ENCODE measurements at places on chromosomes 2 and 18. TPM values are rescaled to one million over a fixed set of nuclear protein-coding genes. Genes with fewer than 3 reads are reported as not detected.

DNA sequence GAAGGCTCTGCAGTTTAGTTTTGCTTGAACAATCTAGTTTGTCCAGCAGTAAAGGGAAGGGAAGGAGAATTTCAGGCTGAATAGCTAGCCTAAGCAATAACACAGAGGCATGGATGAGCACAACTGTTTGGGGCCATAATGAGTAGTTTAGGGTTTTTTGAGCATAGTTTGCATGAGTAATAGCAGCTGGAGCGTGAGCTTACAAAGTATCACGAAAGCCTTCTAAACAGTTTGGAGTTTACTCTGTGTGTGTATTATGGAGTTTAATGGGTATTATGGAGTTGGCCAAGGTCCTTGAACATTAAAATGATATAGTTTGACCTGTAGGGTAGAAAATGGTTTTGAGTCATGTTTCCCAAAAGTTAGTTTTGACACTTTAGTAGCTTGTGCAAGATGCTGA lies 782.3 kb downstream of the ERBB4 start:
- H3K4me1 ChIP-seq, result no peaks in the 10 kb centered on the region
- H3K4me3 ChIP-seq, result no peak overlapping the region
- H3K27ac ChIP-seq, result no peak overlapping the region
- DNase-seq, result no peak

GRCh38 chr2:64525317-64525613 lies 1.1 kb downstream of the AFTPH start:
- H3K4me1 ChIP-seq, result peaks cover 13% of the 10 kb centered on the region
- peak overlapping the region; percentile 94 for H3K27ac ChIP-seq
- no peak for DNase-seq
- no peaks in the 10 kb centered on the region for H3K36me3 ChIP-seq
- H3K27me3 ChIP-seq, result no peaks in the 10 kb centered on the region
- H3K4me3 ChIP-seq, result peak overlapping the region; percentile 95

DNA sequence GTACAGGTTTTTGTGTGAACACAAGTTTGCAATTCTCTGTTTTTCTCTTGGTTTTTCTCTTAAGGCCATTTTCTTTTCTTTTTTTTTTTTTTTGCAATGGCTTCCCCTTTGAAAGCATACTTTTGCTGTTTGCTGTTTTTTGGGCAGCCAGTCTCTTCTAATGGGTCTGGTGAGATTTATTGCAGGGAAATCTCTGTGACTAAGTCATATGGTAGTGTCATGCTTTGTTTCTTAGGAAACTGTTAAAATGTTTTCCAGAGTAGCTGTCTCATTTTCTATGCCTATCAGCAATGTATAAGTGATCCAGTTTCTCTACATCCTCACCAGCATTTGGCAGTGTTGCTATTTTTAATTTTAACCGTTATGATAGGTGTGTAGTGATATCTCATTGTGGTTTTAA lies 27.9 kb upstream of the CDCA7 start:
- no peak overlapping the region for H3K27ac ChIP-seq
- H3K36me3 ChIP-seq, result no peaks in the 10 kb centered on the region
- H3K4me1 ChIP-seq, result no peaks in the 10 kb centered on the region
- no peak overlapping the region for H3K4me3 ChIP-seq
- no peak for DNase-seq

DNA sequence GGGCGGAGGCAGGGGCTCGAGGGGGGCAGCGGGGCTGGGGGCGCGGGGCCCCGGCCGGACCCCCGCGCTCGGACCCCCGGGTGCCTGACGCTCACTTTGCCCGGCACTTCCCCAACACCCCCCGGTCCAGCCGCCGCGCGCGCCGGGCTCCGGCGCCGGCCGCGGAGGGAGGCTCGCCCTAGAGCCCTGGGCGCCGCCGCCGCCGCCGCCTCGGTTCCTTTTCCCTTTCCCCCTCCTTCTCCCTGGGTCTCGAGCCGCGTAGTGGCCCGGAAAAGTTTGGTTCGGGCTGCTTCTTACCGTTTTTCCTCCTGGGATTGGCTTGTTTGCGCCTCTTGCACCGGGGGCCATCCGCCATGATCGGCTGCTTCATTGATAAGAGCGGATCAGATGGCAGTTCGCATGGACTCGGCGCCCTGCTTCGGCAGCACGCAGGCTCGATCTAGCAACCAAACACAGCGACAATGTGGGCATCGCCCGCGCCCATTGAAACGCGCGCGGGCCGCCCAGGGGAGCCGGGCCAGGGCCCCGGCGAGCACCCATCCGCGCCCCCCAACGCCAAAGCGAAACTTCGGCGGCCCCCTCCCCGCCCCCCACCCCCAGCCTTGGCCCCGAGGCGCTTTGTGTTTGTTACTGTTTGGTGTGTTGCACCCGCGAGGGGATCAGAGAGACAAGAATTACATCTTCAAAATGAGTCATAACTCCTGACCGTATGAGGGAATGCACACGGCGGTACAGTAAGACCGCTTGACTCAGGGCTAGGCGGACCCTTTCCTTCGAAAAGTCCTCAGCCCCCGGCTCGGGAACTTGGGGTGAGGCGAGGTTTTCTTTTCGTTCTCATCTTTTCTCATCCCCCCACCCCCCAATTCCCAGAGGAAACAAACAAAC lies 2.7 kb downstream of the ZEB2 start:
- DNase-seq, result no peak
- H3K27ac ChIP-seq, result no peak overlapping the region

- H3K4me3 ChIP-seq, result no peak overlapping the region
- no peak overlapping the region for H3K27ac ChIP-seq
- no peaks in the 10 kb centered on the region for H3K27me3 ChIP-seq
- H3K4me1 ChIP-seq, result no peaks in the 10 kb centered on the region
- no peaks in the 10 kb centered on the region for H3K36me3 ChIP-seq
- DNase-seq, result no peak
These were observed 61.5 kb downstream of the AGAP1 start for GRCh38 chr2:235555371-235555770.

GRCh38 chr2:12106440-12107080 lies 360.1 kb downstream of the LPIN1 start:
- no peak overlapping the region for H3K4me3 ChIP-seq
- DNase-seq, result no peak
- H3K27me3 ChIP-seq, result no peaks in the 10 kb centered on the region

DNA sequence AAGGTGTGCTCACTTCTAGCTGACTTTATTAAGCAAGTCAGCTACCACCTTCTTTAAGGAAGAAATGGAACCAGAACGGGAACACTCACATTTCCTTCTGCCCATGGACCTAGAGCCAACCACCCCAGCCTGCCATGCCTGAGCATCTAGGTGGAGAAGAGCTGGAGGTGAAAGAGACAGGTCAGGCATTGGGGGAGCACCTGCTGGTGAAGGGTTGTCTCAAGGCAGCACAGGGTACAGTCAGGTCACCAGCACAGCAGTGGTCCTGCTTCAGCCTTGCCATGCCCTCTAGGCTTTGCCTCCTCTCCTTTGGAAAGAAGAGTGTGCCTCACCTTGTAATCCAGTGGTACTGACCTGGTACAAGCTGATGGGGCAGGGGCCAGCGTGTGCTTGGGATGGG lies 107.9 kb downstream of the KCNF1 start:
- peaks cover 4% of the 10 kb centered on the region for H3K27me3 ChIP-seq
- H3K36me3 ChIP-seq, result no peaks in the 10 kb centered on the region
- H3K4me3 ChIP-seq, result no peak overlapping the region
- H3K27ac ChIP-seq, result no peak overlapping the region
- no peak for DNase-seq

DNA sequence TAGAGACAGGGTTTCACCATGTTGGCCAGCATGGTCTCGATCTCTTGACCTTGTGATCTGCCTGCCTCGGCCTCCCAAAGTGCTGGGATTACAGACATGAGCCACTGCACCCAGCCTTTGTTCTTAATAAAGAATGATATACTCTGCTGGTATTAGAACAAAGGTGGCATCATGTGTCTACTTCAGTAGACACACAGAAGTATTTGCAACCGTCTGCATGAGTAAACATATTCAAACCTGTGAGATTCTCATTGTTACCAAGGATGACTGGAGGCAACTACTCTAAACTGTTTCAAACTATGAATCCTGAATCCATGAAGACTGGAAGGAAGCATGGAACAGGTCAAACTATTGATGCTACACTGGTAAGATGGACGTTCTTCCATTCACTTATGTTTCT lies 32.1 kb downstream of the MBD2 start:
- H3K36me3 ChIP-seq, result peaks cover 12% of the 10 kb centered on the region

GRCh38 chr2:206867006-206867405 lies 72.3 kb upstream of the CPO start:
- H3K4me1 ChIP-seq, result no peaks in the 10 kb centered on the region
- no peaks in the 10 kb centered on the region for H3K36me3 ChIP-seq
- no peaks in the 10 kb centered on the region for H3K27me3 ChIP-seq

DNA sequence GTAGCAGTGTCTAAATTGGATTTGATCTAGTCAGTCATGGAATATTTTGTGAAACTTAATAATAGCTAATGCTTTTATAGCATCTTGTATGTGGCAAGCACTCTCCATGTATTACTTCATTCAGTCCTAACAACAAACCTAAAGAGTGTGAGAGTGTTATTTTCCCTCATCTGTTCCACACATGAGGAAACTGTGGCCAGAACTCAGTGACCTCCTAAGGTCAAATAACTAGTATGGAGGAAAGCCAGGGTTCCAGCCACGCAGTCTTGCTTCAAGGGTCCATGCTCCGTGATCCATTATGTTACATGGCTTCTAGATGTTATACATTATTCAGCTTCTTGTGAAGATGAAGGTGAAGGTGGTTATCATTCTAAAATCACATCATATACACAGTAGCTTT lies 45.5 kb downstream of the TWSG1 start:
- no peak overlapping the region for H3K4me3 ChIP-seq
- H3K4me1 ChIP-seq, result no peaks in the 10 kb centered on the region
- DNase-seq, result no peak
- no peaks in the 10 kb centered on the region for H3K27me3 ChIP-seq

- H3K36me3 ChIP-seq, result peaks cover 3% of the 10 kb centered on the region
- H3K4me3 ChIP-seq, result no peak overlapping the region
- no peaks in the 10 kb centered on the region for H3K27me3 ChIP-seq
- peak overlapping the region; percentile 78 for H3K27ac ChIP-seq
- DNase-seq, result no peak
These were observed 24.4 kb downstream of the MBP start for GRCh38 chr18:77108001-77108692.

DNA sequence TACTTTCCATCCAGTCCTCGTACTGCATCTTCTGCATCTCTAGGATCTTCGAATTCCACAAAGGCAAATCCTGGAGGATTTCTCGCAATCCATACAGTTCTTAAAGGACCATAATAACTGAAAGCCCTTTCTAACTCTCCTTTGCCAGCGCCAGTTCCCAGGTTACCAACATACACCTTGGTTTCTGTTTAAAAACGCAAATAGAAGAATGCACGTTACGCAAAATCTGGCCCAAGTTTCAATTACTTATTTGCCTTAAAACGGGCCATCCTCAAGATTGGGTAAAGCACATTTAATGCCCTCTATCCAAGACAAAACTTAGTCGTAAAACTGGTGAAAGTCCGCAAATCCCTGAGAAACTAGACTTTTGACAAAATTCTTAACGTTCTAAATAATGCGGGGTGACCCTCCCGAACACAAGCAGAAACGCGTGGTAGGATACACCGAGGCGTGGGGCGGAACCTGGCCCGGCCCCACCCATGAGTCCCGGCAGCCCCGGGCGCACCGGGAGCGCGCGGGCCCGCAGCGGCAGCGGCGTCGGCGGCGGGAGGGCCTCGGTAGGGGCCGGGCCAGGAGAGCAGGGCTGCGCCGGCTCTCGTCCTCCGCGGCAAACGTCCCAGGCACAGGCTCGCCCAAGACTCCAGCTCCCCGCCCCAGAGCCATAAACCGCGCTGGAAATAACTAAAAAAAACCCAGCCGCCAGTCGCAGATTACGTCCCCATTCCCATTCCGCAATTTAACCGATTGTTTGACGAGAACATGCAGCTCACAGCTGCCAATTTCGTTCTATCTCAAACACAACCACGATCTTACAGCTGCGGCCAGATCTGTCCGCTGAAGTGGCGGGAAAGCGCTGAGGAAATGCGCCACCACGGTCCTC lies 910 bp downstream of the SRSF7 start:
- peak overlapping the region; percentile 97 for H3K27ac ChIP-seq
- no peaks in the 10 kb centered on the region for H3K4me1 ChIP-seq
- peaks cover 33% of the 10 kb centered on the region for H3K36me3 ChIP-seq
- no peaks in the 10 kb centered on the region for H3K27me3 ChIP-seq

DNA sequence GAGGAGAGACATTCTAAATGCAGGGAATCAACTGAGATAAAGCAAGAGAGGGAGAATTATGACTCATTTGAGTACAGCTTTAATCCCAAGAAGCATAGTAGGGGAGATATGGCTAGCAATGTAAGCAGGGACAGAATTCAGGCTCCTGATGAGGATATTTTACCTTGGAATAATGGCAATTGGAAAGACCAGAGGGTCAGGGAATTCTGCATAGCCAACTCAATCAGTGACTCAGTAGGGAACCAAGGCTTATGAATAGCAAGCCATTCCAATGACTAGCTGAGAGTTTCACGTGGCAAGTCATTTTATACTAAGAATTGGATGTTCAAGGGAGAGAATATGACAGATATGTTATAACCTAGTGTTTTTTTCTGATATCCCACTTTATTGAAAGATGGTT lies 563.8 kb upstream of the NETO1 start:
- no peaks in the 10 kb centered on the region for H3K27me3 ChIP-seq
- DNase-seq, result no peak
- no peak overlapping the region for H3K27ac ChIP-seq
- H3K4me3 ChIP-seq, result no peak overlapping the region
- no peaks in the 10 kb centered on the region for H3K36me3 ChIP-seq

DNA sequence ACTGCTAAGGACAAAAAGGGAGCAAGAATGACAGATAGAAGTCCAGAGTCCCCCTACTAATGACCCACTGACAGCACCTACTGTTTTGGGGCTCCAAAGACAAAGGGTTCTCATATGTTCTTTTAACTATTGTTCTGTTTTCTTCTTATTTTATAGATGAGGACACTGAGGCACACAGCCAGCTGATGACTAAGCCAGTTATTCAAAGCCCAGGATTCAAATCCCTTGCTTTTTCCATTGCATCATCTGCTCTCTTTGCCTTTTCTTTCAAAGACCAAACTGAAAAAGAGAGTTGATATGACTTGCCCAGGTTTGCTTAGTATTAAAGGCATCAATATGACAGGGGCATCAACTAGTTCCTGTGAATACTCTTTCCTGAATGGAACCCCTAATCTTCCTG lies 299.8 kb downstream of the LRATD1 start:
- H3K36me3 ChIP-seq, result no peaks in the 10 kb centered on the region
- H3K27ac ChIP-seq, result no peak overlapping the region
- no peak for DNase-seq
- no peaks in the 10 kb centered on the region for H3K4me1 ChIP-seq
- no peak overlapping the region for H3K4me3 ChIP-seq

DNA sequence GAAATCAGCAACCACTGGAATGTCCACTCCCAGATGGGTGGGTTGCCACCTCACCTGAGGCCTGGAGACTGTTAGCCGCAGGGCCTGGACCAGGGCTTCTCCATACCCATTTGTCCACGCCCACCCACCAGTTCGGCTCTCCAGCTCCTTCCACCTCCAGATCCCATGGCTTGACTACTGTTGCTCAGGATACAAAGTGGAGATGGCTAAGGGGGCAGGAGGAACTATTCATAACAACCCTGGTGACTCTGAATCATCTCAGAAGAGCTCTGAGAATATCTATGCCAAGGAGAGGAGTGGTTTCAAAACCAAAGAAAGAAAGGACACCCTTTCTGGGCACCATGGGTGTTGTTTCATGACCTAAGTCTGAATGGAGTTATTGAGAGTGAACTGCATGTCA lies 145.8 kb downstream of the LAMA3 start:
- no peaks in the 10 kb centered on the region for H3K27me3 ChIP-seq
- no peak overlapping the region for H3K27ac ChIP-seq
- H3K4me3 ChIP-seq, result no peak overlapping the region

Gene FZD7
- total RNA-seq, result 2.4 TPM

Gene MAIP1
- total RNA-seq, result 24.5 TPM

Gene PPP1R1C
- not detected for total RNA-seq

Gene LRATD1
- total RNA-seq, result 0.05 TPM

Gene REG3A
- not detected for total RNA-seq

Gene CTAGE1
- total RNA-seq, result not detected

Gene FER1L5
- not detected for total RNA-seq

Gene PTPRN
- total RNA-seq, result not detected
